ENCODE measurements at places on chromosomes 1 and 21.

DNA sequence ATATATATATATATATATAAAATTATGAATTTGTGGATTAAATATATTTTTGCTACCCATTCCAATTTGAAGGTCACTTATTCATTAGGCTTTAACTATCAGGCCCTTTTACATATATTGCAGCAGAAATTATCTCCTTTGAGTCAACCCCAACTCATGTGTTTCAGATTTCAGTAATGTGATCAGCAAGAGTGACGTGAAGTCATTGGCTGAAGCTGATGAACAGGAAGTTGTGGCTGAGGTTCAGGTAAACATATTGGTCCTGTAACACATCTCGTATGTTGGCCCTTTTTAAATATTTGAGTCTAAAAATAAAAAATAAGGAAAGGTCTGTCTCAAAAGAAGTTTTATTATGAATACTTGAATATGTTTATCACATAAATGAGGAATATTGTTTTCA, 8.5 kb downstream of the VPS45 start:
- H3K4me1 ChIP-seq = no peaks in the 10 kb centered on the region
- H3K36me3 ChIP-seq = peaks cover 19% of the 10 kb centered on the region
- no peak overlapping the region for H3K27ac ChIP-seq
- DNase-seq = no peak

GRCh38 chr1:155070721-155071569, 7.4 kb downstream of the EFNA4 start:
- DNase-seq = no peak
- H3K36me3 ChIP-seq = no peaks in the 10 kb centered on the region
- H3K27ac ChIP-seq = no peak overlapping the region
- no peaks in the 10 kb centered on the region for H3K27me3 ChIP-seq
- peak overlapping the region; percentile 45 for H3K4me3 ChIP-seq
- H3K4me1 ChIP-seq = peaks cover 12% of the 10 kb centered on the region

- no peak overlapping the region for H3K27ac ChIP-seq
- no peaks in the 10 kb centered on the region for H3K27me3 ChIP-seq
- H3K36me3 ChIP-seq = peaks cover 30% of the 10 kb centered on the region
- no peaks in the 10 kb centered on the region for H3K4me1 ChIP-seq
- no peak for DNase-seq
These were observed 36.5 kb downstream of the ZBTB17 start for GRCh38 chr1:15939181-15940109.

DNA sequence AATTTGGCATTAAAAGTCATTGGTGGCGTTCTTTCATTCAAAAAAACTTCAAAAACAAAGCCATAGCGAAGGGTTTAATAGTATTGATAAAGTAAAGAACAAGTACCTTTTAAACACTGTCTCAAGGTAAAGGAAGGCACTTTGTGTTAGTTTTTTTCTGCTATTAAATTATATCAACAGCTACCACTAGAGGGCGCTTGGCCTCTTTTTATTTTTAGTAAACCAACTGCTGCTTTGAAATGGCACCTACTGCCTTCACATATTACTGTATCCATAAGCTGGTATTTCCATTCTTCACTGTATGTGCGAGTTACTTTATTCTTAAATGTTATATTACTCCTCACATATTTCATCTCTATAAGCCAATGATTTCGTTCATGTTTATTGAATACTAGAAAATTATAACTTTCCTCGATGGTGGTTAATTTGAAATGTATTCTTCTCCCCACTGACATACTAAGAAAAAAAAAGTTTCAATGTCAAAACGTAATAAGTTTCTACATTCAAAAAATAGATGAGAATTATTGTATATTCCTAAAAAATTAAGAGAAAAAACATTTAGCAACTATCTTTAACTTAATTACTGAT, 125.7 kb upstream of the CXADR start:
- H3K27me3 ChIP-seq = no peaks in the 10 kb centered on the region
- H3K27ac ChIP-seq = no peak overlapping the region
- H3K4me3 ChIP-seq = no peak overlapping the region
- no peaks in the 10 kb centered on the region for H3K4me1 ChIP-seq

GRCh38 chr1:220135755-220136154, 41.8 kb downstream of the IARS2 start:
- H3K4me1 ChIP-seq = no peaks in the 10 kb centered on the region
- H3K27me3 ChIP-seq = no peaks in the 10 kb centered on the region
- H3K27ac ChIP-seq = no peak overlapping the region
- H3K36me3 ChIP-seq = peaks cover 27% of the 10 kb centered on the region
- no peak overlapping the region for H3K4me3 ChIP-seq

Data from HCT116 (cell line).